ENCODE measurements at places on chromosomes 11 and 22.

GRCh38 chr11:84714316-84714780 lies 912.8 kb downstream of the DLG2 start:
- DNase-seq, result no peak

DNA sequence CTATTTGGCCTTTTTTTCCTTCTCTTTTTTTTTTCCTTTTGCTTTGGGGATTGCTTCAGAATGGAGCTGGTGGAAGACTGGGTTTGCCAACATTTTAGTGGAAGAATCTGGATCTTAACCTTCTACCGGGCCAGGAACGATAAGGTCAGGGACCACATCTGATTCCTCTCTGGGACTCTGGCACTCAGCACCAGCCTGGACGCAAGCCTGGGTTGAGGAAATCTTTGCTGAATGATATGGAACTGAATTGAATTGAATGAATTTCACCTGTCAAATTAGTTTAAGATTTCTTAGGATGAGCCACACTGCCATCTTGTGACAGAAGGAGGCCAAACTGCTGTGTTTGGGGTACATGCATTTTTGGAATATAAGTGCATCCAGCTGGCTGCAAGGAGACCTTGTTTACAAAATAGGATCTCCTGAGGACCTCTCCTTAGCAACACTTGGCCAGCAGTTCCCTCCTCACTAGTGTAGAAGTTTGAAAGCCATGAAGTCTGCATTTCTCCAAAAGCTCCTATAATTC lies 30.4 kb downstream of the TPBGL start:
- no peak for DNase-seq

DNA sequence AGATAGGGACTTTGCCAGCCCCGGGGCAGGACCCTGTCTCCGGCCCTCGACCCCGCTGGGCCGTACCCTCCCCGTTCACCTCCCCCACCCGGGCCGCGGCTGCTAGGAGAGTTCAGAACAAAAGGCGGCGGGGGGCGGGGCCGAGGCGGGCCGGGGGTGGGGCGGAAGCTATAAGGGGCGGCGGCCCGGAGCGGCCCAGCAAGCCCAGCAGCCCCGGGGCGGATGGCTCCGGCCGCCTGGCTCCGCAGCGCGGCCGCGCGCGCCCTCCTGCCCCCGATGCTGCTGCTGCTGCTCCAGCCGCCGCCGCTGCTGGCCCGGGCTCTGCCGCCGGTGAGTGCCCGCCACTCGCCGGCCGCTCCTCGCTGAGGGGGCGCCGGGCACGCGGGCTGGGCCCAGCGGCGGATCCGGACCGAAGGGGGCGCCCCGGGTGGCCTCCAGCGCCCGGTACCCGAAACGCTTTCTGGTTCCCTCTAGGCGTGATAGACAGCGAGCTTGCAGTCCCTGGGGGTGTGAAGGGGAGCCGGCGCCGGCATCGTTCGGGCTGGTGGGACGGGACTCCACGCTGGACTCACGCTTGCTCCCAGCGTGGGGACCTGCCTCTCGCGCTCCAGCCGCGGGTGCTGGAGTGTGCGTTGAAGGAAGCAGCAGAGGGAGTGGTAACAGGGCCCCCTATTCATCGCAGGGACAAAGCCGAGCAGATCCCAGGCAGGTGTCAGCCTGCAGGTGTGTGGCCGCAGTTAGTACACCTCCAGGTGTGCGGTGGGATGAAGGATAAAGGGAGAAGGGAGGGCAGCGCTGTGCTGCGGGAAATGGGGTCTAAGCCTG lies at the start of gene MMP11:
Gene MMP11, plus strand, starts transcription at position 201 of the 825 bp plus-strand sequence. Its CDS starts 22 bp downstream, at position 223.
- DNase-seq, result peak; percentile 42

GRCh38 chr22:20088263-20088648 lies 8.2 kb downstream of the DGCR8 start:
- no peak for DNase-seq

DNA sequence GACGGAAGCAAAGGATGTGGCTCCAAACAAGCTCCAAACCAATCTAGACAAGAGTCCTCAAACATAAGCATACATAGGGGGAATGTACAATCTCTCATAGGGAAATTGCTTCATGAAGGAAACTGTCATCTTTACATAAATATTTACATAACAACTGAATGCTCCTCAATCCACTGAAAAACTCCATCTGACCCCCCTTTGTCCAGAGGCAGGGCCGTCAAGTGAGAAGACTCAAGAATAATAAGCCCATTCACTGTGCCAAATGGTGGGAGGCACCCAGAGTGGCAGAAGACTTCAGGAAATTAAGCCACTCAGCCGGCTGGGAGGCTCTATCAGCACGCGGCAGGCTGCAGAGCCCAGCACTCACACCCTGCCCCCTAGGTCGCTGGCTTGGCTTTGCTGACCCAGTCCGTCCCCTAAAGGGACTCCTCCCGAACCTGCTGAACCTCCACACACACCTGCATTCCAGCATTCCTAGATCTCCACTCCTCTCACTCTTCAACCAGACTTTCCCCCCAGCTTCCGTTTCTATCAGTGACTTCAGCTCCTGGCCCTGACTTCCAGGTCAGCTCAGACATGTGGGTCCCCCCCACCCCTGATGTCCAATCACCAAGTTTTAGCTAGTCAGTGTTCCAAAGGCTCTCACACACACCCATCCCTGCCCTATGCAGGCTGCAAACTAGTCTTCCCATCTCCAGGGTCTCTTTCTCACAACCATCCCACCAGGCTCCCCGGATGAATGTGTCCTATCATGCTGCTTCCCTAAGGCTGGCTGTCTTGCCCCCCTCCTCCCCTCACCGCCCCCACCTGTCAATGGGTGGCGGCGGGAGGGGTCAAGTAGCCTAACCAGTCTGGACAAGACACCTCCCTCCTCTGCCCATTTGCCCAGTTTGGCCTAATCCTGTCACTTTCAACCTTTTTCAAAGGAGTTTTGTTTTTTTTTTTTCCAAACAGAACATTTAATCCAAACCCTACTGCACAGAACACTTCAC lies 11.3 kb downstream of the VPS37C start:
- DNase-seq, result no peak

DNA sequence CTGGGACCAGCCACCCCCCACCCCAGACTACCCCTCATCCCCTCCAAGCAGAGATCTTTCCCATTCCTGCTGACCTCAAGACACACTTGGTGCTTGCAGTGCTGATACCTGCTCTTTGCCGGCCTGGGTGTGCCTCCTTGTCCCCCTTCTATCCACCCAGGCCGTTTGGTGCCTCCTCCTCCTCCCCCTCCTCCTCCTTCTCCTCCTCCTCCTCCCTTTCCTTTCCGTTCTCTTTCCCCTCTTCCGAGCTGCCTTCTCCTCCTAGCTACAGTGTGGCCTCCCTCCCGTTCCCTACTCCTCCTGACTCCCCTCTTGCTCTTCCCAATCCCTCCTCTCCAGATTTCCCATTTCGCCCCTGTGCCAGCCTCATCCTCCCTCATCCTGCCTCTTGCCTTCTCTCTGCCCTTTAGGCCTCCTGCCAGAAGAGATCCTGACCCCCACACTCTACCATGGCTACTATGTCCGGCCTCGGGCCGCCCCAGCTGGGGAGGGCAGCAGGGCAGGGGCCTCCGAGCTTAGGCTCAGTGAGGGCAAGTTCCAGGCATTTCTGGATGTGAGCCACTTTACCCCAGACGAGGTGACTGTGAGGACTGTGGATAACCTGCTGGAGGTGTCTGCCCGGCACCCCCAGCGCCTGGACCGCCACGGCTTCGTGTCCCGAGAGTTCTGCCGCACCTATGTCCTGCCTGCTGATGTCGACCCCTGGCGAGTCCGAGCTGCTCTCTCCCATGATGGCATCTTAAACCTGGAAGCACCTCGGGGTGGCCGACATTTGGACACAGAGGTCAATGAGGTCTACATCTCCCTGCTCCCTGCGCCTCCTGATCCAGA lies 712 bp downstream of the HSPB2 start:
- peak; percentile 25 for DNase-seq

DNA sequence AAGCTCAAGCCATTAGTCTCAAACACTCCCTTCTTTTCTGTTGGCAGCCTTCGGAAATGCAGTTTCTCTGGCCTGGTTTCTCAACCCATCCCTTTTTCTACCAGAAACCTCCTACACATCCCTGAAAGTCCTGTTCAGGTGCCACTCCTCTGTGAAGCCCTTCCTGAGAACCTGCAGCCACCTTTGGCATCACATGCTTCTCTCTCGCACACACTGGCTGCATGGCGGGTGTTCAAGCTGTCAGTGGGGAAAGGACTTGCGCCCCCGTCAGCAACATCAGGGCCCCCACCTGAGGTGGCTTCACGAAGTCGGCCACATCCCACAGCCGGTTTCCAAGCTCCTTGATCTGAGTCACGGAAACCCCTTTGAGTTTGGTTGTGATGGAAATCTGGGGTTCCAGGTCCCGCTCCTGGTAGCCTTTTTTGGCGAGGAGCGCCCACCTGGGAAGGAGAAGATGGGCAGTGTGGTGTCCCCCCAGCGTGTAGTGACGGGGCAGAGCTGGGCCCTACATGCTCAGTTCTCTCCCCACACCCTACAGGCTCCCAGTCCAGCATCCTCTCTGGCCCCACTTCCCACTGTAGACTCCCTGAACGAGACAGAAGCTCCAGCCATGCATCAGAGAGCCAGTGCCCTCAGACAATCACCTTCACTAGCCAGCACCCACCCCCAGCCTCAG lies 1.7 kb upstream of the LRRC74B start:
- DNase-seq, result no peak

Data from posterior cingulate gyrus (tissue), 11 donors.